ENCODE measurements at places on chromosomes 2 and 18.

GRCh38 chr2:216765761-216766262 is 70.5 kb upstream of the IGFBP5 start:
- no peak for DNase-seq

DNA sequence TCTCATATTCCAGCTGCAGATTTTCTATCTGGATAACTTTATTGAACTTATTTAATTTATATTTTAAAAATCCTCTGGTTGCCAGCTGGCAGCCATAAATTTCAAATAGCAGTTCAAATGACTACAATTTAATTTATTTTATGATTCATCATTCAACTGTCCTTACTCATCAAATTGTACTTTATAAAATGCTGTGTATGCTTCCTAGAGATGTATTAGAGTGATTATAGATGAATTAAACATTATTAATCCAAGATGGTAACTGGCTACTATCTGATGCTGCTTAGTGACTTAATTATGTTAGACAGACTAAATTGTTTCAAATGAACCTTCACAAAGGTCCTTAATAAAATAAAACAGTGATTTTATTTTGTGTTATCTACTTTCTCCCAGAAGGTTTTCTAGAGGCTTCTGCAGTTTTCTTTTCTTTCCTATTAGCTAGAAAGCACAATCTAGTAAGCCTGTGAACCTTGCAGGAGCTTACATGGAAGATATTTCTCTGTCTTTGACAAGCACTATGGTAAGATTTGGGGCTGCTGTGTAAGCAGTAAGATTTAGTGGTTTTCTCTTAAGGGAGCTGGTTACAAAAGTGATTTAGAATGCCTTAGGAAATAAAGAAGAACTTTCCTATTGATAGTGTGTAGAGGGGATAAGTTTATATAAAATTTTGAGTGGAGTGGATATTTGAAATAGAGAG is 322.3 kb downstream of the FSIP2 start:
- no peak for DNase-seq

- DNase-seq: no peak
These were observed 83.7 kb upstream of the RBM44 start for GRCh38 chr2:237714690-237715458.

DNA sequence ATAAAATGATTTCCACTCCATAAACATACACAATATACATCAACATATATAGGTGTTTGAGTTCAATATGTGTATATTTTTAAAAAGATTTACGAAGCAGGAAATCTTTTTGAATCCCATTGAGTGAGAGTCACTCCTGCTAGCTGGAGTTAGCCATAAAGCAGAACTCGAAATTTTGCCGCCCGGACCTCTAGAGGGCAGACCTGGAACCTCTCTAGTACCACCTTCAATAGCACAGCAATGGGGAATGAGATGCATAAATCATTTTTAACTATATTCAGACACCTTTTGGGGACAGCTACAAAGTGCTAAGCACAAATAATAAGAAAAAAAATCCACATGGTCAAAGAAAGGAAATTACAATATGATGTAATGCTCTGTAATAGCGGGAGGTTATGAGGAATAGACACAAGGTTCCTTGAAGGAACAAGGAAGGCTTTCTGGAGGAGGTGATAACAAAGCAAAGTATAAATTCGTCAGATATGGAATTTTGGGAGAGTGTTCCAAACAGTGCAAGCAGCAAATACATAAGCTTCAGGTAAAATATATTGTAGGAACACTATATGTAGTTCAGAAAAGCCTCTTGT is 533.4 kb downstream of the ERBB4 start:
- DNase-seq: no peak

DNA sequence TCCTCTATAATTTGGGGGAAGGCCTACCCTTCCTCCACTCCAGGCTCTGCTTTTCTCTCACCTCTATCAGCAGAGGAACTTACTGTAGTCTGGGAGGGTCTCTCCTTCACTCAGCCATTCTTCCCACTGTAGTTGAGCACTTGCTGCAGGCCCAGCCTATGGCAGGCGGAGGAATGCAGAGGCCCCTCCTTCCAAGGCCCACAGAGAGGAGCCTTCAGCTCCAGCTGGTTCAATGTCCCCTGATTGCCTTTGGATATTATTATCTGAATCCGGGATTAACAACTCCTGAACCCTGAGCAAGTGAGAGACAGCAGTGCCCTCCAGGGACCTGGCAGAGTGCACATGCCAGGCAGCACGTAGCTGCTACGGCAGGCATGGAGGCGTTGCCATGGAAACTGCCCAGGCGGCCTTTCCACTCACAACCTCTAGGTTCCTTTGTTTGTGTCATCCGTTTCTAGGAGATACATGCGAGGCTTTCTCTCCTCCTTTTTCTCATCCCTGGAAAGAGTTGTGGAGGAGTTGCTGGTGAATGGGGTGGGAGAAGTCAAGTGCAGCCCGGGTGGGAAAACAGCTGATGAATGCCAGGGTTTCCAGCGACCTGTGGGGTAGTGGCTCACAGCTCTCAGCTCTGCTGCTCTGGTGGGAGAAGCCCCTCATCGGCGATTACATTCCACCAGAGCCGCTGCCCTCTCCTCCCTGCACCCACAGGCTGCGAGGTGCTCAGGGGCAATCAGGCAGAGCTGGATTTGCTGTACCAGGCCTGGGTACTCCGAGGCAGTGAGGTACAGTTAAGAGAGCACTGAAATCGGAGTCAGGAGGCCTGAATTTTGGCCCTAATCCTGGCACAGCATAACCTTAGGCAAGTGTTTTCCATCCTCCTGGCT is 55.3 kb upstream of the HK2 start:
- no peak for DNase-seq

DNA sequence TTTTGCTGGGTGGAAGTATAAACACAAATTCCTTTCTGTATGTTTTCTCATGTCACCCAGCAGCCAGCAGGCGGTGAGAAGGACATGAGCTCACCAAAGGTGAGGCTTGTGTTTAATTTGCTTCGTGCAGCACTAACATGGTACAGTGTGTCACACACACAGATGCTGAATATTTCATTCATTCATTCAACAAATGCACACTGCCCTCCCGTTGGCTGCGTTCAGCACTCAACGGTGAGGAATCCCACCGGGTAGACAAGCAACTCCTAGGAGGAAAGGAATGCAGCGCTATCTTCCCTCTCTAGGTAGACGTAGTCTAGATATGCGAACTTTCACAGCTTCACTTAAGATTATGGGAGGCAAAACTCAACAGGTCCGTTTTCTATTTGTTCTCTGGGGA is 85.1 kb downstream of the LONRF2 start:
- DNase-seq: no peak

GRCh38 chr2:209468846-209469245 is 45.0 kb downstream of the MAP2 start:
- DNase-seq: peak; percentile 20

- DNase-seq: no peak
These were observed 57.0 kb upstream of the SCN1A start for GRCh38 chr2:166184789-166185188.

DNA sequence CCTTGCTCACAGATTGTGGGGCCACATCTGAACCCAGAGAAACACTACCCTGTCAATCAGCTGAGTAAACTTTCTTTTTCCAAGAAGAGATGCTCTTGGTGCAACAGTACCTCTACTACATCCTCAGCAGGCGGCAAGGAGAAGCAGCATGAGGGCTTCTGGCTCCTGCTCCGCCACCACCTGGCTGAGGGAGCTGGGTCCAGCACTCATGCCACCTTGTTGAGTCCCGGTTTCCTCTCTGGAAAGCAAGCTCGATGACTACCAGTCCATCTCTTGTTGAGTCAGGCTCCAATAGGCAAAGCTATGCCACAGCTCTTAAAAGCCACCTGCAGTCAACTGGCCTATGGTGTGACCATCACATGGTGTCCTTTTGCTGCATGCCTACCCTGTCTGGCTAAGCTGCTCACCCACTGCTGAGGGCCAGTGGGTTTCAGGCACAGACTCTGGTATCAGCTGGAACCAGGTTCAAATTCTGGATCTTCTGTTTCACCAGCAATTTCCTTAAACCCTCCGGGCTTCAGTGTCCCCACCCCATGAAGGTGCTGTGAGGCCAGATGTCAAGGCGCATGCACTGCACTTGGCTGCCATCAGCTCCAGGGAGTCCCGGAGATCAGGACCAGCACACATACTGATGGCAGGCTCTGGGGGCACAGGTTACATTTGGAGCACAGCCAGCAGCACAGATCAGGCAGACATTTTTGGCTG is 42.5 kb upstream of the ACAA2 start:
- no peak for DNase-seq
